ENCODE measurements at places on chromosomes 2 and 18.

DNA sequence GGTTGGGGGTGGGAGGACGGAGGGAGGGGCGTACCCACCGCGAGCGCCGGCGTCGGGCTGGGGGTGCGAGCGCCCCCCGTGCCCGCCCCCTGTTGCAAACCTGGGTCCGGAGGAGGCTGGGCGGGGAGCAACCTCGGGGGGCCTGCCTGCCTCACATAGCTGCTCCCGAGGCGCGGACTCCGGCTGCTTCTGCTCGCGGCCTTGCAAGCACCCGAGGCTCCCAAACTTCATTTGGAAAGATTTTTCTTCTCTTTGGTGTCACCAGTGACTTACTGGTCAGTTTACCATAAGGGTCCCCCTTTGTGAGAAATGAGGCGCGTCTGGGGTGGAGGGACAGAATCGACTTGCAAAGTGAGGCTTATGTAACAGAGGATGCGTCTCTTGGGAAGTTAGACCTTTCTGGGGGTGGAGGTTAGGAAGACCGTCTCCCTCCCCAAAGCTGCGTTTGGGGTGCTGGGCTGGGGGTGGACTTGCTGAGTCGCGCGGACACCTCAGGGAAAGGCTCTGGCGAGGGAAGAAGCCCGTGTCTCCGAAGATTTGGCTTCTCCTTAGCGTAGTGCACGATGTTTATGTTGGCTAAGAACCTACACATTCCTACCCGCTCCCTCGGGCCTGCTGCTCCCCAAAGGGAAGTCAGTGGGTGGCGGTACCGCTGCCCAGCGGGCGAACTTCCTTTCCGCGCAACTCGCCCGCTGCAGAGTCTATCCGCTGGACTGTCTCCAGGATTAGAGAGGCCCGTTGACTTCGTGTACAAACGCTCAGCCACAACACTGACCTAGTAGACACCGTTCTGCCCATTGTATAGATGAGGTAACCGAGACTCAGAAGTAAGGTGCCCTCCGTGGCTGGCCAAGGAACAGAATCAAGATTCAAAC is 559 bp downstream of the TMEM37 start:
- no peak for DNase-seq

GRCh38 chr18:26089293-26090129 is 902 bp downstream of the SS18 start:
- DNase-seq, result no peak

DNA sequence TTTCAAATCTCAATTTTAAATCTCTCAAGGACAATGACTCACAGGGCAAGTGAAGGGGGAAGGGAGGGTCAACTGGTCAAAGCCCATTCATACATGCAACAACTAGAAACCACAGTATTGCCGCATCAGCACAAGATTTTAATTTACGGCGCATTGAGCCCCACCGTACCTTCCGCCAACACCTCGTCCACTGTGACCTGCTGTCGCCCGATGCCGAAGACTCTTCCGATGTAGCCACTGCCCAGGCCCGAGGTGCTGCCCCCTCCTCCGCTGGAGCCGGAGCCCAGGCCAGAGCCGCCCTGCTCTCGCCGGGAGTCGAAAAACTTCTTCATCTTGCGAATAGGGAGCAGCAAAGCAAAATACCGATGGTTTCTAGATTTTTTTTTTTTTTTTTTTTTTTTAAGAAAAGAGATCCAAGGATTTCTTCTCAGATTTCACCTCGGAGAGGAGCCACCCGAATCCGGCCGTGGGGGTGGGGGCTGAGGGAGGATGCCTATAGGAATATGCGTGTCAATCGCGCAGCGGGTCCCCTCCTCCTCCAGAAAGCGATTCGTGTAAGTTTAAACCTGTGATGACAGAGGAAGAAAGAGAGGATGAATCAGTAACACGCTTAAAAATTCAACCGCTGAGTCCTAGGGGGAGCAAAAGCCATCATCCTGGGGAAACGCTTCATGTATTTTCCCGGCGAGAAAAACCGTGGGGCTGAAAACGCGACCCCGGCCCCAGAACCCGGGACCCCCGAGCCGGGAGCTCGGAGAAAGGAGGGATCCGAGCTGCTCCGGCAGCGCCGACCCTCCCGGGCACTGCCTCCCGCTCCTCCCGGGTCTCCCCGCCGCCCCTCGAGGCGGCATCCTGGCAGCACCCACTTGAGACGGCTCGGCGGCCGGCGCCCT is 584 bp downstream of the AAK1 start:
- no peak for DNase-seq

DNA sequence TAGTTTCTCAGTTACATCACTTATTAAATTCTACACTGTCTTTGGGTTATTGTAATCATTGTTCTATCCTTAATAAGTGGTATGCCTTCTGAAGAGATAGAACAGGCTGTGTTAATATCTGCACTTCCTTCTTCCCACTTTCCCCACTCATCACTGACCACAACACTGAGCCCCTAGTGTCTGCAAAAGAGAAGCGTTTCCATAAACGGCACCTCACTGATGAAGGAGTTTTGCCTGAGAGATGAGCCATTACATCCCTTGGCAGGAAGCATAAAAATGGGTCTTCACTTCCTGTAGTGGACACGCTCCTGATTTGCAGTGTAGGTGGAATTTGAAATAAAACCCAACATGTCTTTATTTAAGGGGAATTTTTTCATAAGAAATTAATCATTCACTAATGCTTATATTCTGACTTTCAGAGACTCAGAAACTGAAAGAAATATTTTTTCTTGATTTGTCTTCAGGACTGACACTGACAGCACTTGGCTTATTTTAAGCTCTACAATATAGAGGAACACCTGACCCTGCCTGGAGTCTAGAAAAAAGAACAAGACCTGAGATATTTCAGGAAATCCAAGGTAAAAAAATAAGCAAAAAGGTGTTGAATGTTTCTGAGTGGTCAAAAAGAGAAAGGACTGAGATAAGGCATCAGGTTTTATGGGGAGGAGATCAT is 275.3 kb downstream of the RAD51AP2 start:
- no peak for DNase-seq

DNA sequence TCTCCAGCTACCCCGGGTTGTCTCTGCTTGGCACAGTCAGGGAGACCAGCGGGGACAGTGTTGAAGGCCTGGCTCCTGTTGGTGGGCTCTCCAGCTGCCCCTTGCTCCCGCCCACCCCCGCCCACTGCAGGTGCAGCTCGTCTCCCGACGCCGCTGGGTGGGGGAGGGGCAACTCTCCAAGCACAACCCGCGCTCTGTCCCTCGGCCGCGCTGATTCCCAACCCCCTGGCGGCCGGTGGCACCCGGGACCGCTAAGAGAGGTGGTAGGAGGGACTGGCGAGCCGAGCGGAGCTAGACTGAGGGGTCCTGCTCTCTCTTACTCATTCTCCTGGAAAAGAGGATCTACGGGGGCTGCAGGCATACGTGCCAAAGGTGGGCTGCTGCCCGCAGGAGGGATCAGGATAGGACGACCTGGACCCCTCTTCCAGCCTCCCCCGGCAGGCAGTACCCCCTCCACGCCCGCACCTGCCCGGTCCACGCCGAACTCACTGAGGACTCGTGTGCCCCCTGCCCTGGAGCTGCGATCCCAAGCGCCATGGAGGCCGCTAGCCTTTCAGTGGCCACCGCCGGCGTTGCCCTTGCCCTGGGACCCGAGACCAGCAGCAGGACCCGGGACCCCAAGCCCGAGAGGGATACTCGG is 44.5 kb downstream of the DDX18 start:
- no peak for DNase-seq

- DNase-seq, result no peak
Observed at GRCh38 chr2:217250013-217250524, 390.2 kb upstream of the TNP1 start.

DNA sequence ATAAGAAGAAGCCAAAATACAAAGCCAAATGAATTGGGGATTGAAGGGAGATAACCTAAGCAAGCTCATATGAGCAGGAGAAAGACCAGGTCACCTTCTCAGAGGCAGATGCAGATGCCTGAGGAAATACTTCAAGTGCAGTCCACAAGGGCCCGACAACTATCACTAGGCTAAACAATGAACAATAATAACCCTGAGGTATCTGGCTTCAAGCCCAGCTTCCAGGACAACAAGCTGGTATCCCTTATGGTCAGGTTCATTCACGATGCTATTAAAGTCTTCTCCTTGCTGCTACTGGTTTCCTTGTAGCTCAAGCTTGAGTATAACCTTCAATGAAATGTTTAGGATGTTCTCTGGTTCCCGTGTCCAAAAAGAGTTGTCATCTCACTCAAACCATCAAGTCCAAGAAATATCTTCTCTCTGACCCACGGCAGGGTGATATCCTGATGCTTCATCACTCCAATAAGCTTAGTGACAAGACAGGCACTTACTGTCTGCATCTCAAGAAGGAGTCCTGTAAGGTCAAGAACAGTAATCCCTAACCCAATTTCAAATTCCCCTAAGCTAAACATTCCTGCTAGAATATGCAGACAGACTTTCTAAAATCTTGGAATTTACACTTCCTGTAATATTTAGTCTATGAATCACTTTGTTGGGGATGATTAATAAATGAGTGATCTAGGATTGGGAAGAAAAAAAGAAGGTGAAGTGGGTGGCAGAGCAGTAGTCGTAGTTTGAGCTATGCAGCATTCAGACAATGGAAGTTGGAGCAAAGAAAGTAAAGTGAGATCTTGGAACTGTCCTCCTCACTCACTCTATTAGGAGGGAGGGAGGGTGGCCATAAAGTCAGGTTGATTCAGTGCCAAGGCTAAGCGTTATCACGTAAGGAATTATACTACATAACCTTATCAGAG is 33.1 kb downstream of the CHN1 start:
- no peak for DNase-seq

DNA sequence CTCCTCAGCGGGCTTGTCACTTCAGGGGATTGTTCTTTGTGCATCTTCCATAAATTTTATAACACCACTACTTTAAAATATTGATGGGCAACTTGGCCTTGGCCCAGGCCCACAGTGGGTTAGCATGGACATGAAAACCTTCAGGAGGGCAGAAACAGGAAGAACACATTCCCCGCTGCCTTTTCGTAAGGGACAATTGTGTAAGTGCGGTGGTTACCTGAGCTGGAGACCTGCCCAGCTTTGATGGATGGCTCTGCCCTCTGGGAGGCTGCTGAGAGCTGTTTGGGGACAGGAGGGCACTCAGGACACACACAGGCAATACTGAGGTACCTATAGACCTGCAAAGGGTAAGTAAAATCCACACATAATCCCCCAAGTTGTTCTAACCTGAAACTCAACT is 46.8 kb downstream of the FECH start:
- DNase-seq, result no peak

- DNase-seq, result no peak
Observed at GRCh38 chr2:47535073-47535472, 132.1 kb downstream of the MSH2 start.

DNA sequence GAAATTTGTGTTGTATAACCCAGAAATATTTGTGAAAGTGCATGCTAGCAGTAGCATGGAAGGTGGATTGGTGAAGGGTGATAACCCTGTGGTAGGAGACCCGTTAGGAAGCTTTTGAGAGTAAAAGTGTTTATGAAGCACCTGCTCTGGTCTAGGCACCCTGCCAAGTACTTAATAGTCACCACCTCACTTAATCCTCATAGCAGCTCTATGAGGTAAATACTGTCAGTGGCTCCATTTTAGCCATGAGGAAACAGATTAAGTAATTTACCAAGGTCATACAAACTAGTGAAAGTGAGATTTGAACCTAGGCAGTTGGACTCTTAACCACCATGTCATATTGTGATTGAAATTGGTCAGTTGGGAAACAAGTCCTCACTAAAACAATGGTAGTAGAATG is 66.8 kb downstream of the TET3 start:
- no peak for DNase-seq

- no peak for DNase-seq
Observed at GRCh38 chr2:43619511-43619910, 17.5 kb upstream of the PLEKHH2 start.

GRCh38 chr2:99572373-99573164 is 82.8 kb upstream of the REV1 start:
- DNase-seq, result no peak

DNA sequence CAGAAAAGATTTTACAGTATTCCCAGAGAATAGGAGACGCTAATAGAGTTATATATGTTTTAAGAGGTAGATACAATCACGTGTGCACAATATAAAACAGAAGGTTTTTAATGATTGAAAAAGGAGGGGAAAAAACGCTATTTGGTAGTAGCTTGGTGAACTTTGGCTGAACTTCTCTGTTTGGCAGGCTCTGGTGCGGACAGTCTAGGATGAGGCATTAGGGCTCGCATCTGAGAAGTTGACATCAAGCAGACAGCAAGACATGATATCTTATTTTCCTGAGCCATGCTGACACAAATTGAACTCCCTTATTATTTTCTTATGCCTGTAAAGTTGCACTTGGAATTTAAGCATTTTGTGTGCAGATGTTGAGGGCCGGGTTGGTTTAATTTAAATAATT is 176.6 kb downstream of the EN1 start:
- no peak for DNase-seq

- no peak for DNase-seq
Observed at GRCh38 chr18:8944871-8945245, 157.6 kb upstream of the NDUFV2 start.

- no peak for DNase-seq
Observed at GRCh38 chr2:61832183-61832841, 21.5 kb downstream of the FAM161A start.

DNA sequence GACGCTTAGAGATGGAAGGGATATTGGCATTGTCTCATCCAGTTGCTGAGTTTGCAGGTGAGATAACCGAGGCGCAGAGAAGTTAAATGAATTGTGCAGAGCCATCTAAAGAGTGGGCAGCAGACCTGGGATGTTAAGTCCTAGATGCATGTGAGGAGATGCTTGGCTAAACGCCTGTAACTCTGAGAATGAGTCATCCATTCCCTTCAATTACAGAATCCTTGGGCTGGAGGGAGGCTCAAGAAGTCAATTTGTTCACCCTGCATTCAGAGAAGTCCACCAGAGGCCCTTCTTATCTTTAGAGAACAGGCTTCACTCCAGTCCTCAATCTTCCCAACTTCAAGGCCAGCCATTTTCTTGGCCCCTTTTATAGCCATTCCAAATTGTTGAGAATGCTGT is 1.6 kb downstream of the EHD3 start:
- DNase-seq, result no peak

DNA sequence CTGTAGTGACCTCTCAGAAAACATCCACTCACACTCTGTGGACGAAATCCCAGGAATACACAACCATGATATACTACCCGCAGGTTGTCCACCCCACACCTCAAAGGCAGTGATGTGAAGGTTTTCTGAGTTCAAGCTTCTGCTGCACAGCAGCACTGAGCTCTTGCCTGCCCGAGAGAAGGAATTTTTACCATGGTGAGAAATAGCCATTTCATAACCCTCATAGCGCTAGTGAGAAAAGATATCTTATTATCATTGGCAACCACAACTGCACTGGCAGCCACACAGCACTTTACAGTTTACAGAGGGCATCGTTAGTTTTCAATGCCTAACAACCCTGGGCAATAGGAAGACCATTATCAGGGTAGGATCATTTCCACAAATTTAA is 36.9 kb downstream of the NAPG start:
- no peak for DNase-seq

All from GDM1 (cell line).